Activated CD8-positive, alpha-beta memory T cell treated with anti-CD3 and anti-CD28 coated beads for 1 hour (primary cell): ENCODE measurements at places on chromosomes 2 and 18.

GRCh38 chr2:102668171-102668570 lies 48.8 kb downstream of the SLC9A2 start:
- no peak for DNase-seq

DNA sequence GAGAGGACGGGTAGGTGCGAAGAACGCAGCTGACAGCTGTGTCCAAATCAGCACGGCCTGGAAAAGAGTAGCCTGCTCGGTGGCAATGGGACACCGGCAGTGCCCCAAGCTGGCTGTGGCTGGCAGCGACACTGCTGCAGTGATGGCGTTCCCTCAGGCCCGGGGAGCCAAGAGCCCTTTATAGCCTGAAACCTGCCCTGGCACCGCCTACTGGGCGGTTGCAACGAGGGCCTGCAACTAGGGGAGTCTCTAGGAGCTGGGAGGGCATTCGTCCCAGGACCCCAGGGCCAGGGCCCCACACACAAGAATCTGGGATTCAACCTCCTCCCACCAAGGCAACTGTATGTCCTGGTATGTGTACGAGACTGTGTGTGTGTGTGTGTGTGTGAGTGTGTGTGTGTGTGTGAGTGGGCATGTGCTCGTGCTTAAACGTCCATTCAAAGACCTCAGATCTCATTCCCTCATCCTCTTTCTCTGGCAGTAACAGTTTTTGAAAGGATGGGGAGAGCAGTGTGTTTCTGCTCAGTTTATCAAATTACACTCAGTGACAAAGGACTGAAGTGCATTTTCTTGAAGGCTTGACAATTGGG lies 6.8 kb upstream of the CYP26B1 start:
- DNase-seq = no peak

DNA sequence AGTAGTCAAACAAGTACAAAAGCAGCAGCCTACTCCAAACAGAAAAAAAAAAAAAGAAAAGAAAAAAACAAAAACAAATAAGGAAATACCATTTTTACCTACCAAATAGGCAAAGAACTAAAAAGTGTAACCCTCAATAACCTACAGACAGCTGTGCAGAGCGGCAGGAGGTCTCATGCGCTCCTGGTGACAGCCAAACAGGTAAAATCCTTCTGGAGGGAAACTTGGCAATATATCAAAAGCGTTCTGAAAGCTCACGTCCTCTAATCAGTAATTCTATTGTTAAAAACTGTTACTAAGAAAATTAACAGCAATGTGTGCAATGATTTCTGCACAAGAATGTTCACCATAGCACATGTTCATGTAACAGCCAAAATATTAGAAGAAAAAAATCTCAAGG lies 105.6 kb downstream of the AFF3 start:
- no peak for DNase-seq

- DNase-seq = no peak
Observed at GRCh38 chr2:120635146-120635545, 100.5 kb upstream of the GLI2 start.

DNA sequence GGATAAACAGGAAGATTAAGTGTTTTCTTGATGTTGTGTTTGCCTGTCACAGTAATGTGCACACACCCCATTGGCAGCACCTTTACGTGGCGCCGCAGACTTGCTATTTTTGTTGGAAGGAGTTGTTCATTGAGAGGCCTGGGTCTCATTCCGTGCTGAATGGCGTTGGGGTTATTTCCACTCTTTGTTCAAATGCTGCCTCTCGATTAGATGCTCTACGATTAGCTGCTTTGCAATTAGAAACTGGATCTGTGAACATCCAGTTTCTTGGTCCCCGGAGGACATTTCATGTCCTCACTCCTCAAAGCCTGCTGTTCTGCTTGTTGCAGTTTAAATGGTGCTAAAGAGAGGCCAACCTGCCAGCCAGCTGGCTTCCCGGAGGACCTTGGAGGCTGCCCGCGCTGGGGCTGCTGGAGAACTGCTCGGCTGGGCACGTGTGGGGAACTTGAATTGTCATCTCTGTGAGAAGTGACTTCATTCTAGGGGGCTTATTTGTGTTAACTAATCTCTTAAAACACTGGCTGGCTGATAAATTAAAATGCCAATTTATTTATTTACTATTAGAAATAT lies 117.4 kb upstream of the NABP1 start:
- DNase-seq = no peak
